Skin of body (tissue), 3 donors: ENCODE measurements at places on chromosomes 5 and 9.

DNA sequence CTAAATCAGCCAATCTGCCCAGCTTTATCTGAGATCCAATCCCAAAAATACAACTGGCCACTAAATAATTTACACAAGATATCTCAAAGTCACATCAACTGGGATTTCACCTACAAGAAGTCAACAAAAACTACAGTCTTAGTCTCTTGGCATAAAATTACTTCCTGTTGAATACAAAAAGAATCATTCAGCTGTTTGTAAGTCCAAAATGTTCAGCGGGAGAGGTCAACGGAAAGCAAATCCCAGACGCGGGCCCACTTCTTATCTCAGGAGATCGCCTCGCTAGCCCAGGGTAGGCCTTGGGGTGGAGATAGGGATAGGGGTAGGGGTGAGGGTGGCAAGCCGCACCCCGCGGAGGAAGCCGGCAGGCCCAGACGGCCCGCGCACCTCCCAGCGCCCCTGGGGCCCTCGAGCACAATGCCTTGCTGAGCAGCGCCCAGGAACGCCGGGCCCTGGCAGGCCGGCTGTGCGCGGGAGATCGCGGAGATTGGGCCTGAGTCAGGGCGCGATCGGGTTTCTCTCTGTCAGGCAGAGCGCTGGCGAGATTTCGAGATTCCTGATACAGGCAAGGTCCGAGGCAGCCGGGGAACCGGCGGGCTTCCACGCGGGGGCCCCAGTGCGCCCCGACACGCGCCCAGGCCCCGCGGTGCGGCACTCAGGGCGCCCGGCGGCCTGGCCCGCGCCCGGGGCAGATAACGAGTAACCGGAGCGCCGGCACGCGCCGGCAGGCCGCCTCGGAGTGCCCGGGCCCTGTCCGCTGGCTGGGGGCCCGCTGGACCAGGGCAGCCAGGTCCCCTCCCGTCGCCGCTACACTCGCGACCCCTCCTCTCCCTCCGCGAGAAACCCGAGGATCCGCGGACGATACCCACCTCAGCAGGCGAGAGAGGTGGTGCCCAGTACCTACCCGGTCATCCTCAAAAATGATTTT is 601 bp downstream of the HINT1 start:
- peak; percentile 36 for DNase-seq

- no peak for DNase-seq
Observed at GRCh38 chr5:174794931-174795672, 70.7 kb downstream of the MSX2 start.

DNA sequence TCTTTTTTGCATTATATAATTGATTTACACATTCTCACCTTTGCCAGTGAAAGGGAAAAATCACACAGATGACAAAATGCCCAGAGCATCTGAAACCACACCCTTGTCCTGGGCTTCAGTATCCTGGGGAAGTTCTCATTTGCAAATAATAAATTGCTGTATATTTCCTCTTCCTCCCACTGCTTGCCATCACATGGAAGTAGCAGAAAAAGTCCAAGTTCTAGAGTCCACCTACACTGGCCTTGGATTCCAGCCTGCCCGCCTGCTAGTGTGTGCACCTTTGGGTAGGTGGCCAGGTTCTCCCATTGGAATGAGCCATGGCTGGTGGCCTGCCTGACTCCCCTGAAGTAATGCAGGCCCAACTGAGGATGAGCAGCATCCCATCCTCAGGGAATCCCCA is 149.4 kb downstream of the GADD45G start:
- DNase-seq: no peak

- DNase-seq: no peak
Observed at GRCh38 chr5:133120156-133120750, 68.4 kb downstream of the HSPA4 start.

- no peak for DNase-seq
Observed at GRCh38 chr9:135617538-135617900, 21.8 kb downstream of the GLT6D1 start.

DNA sequence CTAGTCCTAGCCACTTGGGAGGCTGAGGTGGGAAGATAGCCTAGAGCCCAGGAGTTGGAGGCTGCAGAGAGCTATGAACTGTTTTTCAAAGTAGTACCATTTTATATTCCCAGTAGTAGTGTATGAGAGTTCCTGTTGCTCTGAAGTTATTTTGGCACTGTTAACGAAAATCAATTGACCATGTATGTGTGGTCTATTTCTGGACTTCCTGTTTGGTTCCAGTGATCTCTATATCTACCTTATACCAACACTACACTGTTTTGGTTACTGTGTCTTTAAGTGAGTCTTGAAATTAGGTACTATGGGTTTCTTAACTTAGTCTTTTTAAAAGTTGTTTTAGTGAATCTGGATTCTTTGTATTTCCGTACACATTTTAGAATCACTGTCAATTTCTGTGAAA is 13.6 kb downstream of the SLF1 start:
- DNase-seq: no peak

GRCh38 chr5:98428806-98429205 is 344.7 kb upstream of the RGMB start:
- DNase-seq: peak; percentile 27

GRCh38 chr9:33151007-33151557 is 16.1 kb downstream of the B4GALT1 start:
- peak; percentile 24 for DNase-seq
